ENCODE measurements at places on chromosomes 5 and 9.

DNA sequence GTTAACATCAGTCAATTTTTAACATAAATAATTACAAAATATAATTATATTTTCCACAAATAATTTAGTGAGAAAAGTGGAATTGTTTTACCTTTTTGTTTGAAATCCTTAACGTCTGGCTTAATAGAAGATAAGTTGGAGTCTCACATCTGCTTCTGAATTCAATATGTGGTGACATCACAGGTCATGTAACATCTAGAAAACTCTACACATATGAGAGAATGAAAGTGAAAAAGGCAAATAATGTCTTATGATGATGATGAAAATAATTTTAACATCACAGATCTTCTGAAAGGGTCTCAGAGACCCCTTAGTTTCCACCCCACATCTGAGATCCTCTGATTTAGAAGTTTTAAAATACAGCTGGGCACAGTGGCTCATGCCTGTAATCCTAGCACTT lies 81.5 kb downstream of the PRKACG start:
- no peak for DNase-seq

GRCh38 chr9:129587487-129588262 lies 33.2 kb downstream of the C9orf50 start:
- DNase-seq = no peak

DNA sequence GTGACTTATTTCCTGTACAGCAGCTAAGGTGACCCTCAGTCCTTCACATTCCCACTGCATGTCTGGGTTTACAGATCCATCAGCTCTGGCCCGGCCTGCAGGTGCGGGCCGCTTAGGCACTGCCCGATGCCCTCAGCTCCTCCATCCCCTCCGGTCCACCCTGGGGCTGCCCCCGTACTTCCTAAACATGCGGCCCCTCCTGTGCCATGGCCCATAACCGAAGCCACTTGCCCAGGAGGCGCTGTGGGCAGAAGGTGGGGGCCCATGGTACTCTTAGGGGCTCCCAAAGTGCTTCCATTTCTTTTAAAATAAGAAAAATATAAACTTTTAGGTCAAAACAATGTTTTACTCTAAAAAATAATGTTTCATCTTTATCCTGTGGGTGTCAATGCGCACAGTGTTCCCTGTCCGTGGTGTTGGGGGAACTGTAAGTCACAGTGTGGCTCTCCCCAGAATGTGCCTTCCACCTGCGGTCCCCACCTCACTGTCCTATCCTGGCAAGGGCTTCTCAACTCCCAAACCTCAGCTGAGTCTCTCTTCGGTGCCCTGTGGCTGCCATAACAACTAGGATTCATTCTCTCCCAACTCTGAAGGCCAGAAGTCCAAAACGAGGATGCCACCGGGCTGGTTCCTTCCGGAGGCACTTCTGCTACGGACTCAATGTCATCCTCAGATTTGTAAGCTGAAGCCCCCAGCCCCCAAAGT lies 132.7 kb upstream of the LPCAT1 start:
- DNase-seq = no peak

DNA sequence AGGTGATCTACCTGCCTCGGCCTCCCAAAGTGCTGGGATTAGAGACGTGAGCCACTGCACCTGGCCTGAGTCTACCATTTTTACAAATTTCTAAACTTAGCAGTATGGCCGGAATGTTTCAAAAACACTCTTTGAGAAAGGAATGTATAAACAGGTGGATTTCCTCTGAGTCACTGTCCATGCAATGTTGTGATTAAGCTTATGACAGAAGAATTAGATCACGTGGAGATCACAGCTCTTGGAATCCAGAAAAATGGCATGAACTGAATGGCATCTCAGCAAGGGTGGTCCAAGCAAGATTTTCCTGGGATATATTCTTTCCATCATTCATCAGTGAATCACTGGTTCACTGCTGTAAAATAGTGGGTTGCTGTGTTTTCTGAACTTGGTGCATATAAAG lies 865.0 kb downstream of the PTPRD start:
- DNase-seq = no peak

DNA sequence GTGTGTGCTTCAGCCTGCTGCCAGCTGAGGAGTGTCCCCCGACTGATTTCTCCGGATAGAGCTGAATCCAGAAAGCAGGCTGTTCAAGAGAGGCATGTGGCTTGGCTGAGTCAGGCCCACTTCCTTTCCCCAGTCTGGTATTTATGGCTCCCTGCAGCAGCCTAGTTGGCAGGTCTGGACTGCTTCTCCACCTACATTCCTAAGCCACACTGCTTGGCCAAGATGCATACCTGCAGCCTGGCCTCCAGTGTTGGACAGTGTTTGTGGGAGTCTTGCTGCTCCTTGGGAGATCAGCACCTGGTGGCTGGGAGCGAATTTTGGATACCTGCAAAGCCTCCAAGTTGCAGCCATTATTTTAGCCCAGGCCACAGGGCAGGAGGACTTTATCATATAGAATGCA lies 670.8 kb downstream of the ACTL7B start:
- DNase-seq = no peak

- DNase-seq = no peak
Measured at GRCh38 chr9:125639057-125639456, 68.0 kb downstream of the MAPKAP1 start.

- no peak for DNase-seq
Measured at GRCh38 chr9:2043243-2043642, 28.1 kb downstream of the SMARCA2 start.

- DNase-seq = no peak
Measured at GRCh38 chr5:57432876-57433275, 49.7 kb downstream of the ACTBL2 start.

- DNase-seq = no peak
Measured at GRCh38 chr5:107320846-107321245, 349.9 kb downstream of the EFNA5 start.

DNA sequence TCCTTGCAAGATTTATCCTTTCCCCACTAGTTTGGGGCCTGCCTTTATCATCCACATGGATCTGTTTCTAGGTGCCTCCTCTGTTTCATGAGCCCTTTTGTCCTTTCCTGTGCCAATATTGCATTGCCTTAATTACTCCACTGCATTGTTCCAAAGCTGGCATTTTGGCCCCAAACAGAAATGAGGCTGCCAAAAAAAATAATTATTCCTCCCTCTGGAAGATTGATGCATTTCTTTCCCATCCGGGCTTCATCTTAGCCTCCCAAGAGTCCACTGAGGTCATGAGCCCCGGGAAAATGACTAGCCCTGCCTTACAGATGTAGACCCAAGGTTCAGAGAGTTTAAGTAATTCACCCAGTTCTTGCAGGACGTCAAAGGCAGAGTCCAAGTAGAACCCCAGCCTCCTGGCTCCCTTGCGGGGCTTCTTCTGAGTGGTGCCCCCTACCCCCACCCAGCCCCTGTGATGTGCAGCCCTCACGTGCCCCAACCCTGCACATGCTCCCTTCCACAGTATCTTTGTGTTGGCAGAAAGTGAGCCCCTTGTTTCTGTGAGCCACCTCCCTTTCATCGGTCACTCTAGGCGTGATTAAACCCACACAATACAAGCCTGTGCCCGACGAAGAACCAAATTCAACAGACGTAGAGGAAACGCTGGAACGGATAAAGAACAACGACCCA lies 62.1 kb downstream of the TMOD1 start:
- no peak for DNase-seq

- DNase-seq = no peak
Measured at GRCh38 chr5:113387844-113388243, 46.9 kb downstream of the TSSK1B start.

GRCh38 chr9:99169086-99169485 lies 52.7 kb downstream of the ALG2 start:
- DNase-seq = no peak

GRCh38 chr5:3348576-3349535 lies 246.8 kb upstream of the IRX1 start:
- no peak for DNase-seq

GRCh38 chr9:115786321-115786720 lies 367.3 kb upstream of the PAPPA start:
- no peak for DNase-seq

All from stimulated activated CD8-positive, alpha-beta memory T cell treated with anti-CD3 and anti-CD28 coated beads, Interleukin-7, amount 100 ng/mL, for 1 hour (primary cell).